ENCODE measurements at places on chromosomes 12 and 14. TPM values are rescaled to one million over a fixed set of nuclear protein-coding genes. Genes with fewer than 3 reads are reported as not detected.
A peak's percentile ranks its signal among the peaks of the same experiment; 100 is the strongest.

The PLCZ1 gene
- total RNA-seq = not detected

The DEGS2 gene
- not detected for total RNA-seq

The NKX2-8 gene
- total RNA-seq = not detected

- no peak overlapping the region for H3K27ac ChIP-seq
- H3K36me3 ChIP-seq = peaks cover 23% of the 10 kb centered on the region
Measured at GRCh38 chr14:101879529-101880336, 84.6 kb upstream of the DYNC1H1 start.

GRCh38 chr14:104582005-104582404, 2.4 kb downstream of the C14orf180 start:
- H3K27me3 ChIP-seq = peaks cover 16% of the 10 kb centered on the region
- H3K4me3 ChIP-seq = no peak overlapping the region
- no peaks in the 10 kb centered on the region for H3K4me1 ChIP-seq

GRCh38 chr12:94805749-94806529, 155.6 kb upstream of the TMCC3 start:
- no peak overlapping the region for H3K4me3 ChIP-seq
- H3K4me1 ChIP-seq = no peaks in the 10 kb centered on the region
- H3K27ac ChIP-seq = no peak overlapping the region
- peaks cover 2% of the 10 kb centered on the region for H3K27me3 ChIP-seq
- no peaks in the 10 kb centered on the region for H3K36me3 ChIP-seq

GRCh38 chr12:105214670-105215375, 21.2 kb downstream of the APPL2 start:
- no peak for DNase-seq
- H3K36me3 ChIP-seq = peaks cover 39% of the 10 kb centered on the region
- peaks cover 10% of the 10 kb centered on the region for H3K4me1 ChIP-seq
- H3K4me3 ChIP-seq = no peak overlapping the region
- H3K27me3 ChIP-seq = no peaks in the 10 kb centered on the region
- no peak overlapping the region for H3K27ac ChIP-seq

- H3K4me1 ChIP-seq = no peaks in the 10 kb centered on the region
- no peaks in the 10 kb centered on the region for H3K36me3 ChIP-seq
- peaks cover 62% of the 10 kb centered on the region for H3K27me3 ChIP-seq
- no peak overlapping the region for H3K27ac ChIP-seq
Measured at GRCh38 chr14:21026274-21026987, 1.6 kb upstream of the NDRG2 start.

- no peaks in the 10 kb centered on the region for H3K4me1 ChIP-seq
- no peak for DNase-seq
- H3K36me3 ChIP-seq = no peaks in the 10 kb centered on the region
- H3K27me3 ChIP-seq = no peaks in the 10 kb centered on the region
- H3K4me3 ChIP-seq = no peak overlapping the region
Measured at GRCh38 chr12:84362552-84362897, 550.1 kb downstream of the SLC6A15 start.

DNA sequence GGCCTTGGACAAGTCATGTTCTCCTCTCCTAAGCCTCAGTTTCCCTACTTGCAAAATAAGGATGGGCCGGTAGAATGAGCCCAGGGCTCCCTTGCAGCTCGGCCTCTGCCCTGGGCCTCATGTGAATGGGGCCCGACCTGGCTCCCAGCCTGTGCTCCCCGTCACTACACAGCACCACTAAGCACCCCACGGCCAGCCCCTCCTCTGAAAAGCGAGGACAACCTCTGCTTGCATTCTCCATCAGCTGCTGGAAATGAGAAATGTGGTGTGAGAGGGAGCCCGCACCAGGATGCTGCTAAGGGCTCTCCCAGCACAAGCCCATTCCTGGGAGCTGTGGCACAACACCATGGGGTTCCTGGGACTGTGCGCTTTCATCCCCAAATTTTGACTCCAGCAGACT, 10.2 kb downstream of the SLC25A47 start:
- H3K27ac ChIP-seq = no peak overlapping the region
- DNase-seq = no peak
- no peaks in the 10 kb centered on the region for H3K27me3 ChIP-seq

GRCh38 chr12:88998421-88998820, 353.9 kb downstream of the DUSP6 start:
- no peaks in the 10 kb centered on the region for H3K27me3 ChIP-seq
- H3K36me3 ChIP-seq = no peaks in the 10 kb centered on the region
- peak; percentile 10 for DNase-seq
